ENCODE measurements at places on chromosomes 3 and 15. TPM values are rescaled to one million over a fixed set of nuclear protein-coding genes. Genes with fewer than 3 reads are reported as not detected.

ILDR1 gene
- not detected for total RNA-seq

ACTC1 gene
- total RNA-seq, result under 0.01 TPM

TMEM266 gene
- total RNA-seq, result 3.8 TPM

VEPH1 gene
- 15.7 TPM for total RNA-seq

MORF4L1 gene
- 634 TPM for total RNA-seq

HDC gene
- not detected for total RNA-seq

CASR gene
- 0.31 TPM for total RNA-seq

PLA2G4F gene
- not detected for total RNA-seq

IGDCC3 gene
- total RNA-seq, result 23.2 TPM

FAM219B gene
- total RNA-seq, result 89.2 TPM

ZKSCAN7 gene
- total RNA-seq, result 47.3 TPM
